ENCODE measurements at places on chromosomes 5 and 9.

GRCh38 chr9:84703793-84704192, 34.3 kb downstream of the NTRK2 start:
- DNase-seq = no peak

GRCh38 chr9:32873131-32873530, 89.8 kb downstream of the TMEM215 start:
- no peak for DNase-seq

- DNase-seq = peak; percentile 61
These were observed 79.2 kb upstream of the UBTD2 start for GRCh38 chr5:172362755-172363154.

- no peak for DNase-seq
These were observed 230.7 kb downstream of the SEMA6A start for GRCh38 chr5:116343961-116344360.

GRCh38 chr9:106872641-106873040, 9.7 kb downstream of the ZNF462 start:
- no peak for DNase-seq

- no peak for DNase-seq
These were observed 1.9 kb upstream of the PCDHB16 start for GRCh38 chr5:141180313-141180712.

- DNase-seq = no peak
These were observed 751.1 kb downstream of the TLR4 start for GRCh38 chr9:118455259-118455658.

DNA sequence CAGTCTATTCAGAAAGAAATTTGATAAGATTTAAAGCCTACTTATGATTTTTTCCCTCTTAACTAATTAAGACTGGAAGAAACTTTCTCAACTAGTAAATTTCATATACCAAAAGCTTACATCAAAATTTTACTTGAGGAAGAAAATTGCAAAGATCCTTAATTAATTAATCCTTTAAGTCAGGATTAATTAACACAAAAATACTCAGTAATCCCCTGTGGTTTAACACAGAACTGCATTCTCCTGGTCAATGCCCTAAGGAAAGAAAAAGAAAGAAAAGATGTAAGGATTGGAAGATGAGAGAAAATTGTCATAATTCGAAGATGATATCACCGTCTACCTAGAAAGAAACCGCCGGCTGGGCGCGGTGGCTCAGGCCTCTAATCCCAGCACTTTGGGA, 17.3 kb upstream of the RUFY1 start:
- DNase-seq = no peak

DNA sequence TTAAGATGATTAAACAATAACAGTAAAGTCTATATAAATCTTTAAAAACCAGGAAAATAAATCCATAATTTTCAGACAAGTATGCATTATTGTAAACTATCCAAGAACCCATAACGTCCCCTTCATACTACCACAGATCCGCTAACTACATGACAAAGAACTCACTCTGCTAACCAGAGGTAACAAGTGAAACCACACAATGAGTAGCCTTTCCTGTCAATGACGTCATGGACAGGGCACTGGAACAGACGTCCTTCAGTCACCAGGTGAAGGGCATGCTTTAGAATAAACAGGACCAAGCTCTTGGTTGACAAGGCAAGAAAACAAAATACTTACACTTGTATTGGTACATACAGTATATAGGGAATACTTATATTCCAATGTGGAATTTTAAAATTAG, 45.2 kb downstream of the RNF130 start:
- peak; percentile 8 for DNase-seq

GRCh38 chr9:37210737-37211523, 90.6 kb downstream of the ZCCHC7 start:
- DNase-seq = peak; percentile 26

DNA sequence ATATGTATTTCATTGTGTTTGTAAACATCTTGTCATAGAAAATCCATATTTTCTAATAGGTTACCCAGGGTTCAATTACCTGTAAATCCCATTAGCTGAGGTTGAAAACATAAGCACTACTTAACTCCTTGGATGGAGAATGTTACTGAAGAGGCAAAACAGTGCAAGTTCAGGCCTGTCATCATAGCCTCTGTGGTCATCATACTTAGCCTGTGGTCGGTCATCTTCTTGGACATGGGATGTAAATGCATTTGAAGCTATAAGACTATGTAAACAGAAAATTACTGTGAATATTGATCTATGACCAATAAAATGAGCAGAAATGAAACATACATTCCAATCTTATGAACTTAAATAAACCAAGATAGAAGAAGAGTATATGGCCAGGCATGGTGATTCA, 164.7 kb downstream of the CHSY3 start:
- DNase-seq = no peak

- DNase-seq = peak; percentile 93
These were observed 150.8 kb downstream of the MEF2C start for GRCh38 chr5:88732181-88732633.

DNA sequence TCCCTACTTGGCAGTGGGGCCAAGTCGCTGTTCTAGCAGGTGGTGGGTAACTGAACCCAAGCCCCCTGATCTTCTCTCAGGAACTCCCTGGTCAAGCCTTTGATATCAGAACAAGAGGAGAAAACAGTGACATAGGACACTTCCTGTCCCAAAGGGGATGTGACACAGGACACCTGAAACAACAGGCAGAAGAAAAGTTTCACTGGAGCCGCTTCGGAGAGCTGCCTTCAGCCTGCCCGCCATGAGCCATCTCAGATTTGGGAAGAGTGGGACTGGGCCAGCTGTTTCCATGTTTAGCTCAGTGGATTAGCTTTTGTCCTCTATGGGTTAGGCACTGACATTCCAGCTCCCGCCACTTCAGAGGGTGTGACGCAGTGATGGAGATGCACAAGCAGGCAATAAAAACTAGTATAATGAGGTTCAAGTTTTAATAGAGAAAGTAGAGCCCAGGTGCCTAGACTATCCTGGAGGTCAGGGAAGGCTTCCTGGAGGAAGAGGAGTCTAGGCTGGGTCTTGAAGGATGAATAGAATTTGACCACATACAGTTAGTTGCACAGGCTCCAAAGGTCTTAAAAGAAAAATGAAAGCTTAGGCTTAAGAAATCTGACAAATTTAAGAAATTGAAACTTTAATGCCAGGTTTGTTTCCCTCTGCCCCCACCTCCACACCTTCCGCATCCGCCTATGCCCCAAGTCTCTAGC, 104.1 kb upstream of the SPRY4 start:
- DNase-seq = no peak

GRCh38 chr5:173451651-173452050, 123.4 kb upstream of the STC2 start:
- DNase-seq = no peak
